ENCODE measurements at places on chromosomes 6 and 20.

- no peak for DNase-seq
These were observed 2.2 kb upstream of the RWDD1 start for GRCh38 chr6:116568821-116569755.

DNA sequence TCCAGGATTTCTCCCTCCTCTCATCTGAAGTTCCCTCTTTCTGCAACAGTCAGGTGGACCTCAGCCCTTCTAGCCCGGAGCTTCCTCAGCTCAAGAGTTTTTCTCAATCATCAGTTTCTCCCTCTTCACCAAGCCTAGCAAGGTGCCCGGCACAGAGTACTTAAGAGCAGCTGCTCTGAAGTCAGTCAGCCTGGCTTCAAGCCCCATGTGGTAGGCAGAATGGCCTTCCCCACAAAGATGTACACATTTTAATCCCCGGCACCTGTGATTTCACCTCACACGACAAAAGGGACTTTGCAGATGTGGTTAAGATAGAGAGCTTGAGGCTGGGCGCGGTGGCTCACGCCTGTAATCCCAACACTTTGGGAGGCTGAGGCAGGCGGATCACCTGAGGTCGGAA lies 15.1 kb upstream of the RBPJL start:
- DNase-seq: no peak

DNA sequence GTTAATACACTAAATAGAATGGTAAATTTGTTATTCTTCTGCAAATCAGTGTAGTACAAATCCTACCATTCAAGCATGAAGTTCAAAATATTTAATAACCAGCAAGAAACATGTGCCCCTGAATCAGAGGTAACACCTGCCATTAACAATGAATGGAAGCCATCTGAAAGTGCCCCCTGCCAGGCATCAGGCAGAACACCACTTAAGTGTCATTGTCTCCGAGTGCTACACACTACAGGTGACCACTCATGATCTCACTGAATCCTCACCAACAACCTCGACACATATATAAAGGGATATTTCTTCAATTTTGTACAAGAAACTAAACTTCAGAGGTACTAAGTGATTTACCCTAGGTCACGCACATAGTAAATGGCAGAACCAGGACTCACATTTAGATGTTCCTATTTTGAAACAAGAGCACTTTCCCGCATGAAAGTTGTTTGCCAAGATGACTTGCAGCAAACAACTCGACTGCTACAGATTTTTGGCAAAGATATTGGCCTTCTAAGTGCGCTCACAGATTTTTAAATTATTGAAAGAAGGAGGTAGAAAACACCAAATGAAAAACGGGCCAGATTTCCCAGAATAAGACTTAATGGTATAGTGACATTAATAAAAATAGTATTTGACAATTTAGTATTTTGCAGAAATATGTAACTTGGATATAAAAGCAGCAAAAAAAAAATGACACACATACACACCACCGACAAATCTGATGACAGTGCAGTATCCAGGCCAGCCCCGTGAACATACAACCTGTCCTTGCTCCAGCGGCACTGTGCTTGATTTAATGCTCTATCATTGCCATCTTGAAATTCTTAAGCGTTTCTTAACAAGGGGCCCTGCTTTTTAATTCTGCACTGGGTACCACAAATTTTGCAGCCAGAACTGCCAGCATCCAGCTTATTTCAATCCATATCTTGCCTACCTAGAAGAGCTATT lies 274.5 kb downstream of the ALDH8A1 start:
- DNase-seq: no peak

- no peak for DNase-seq
These were observed 23.8 kb downstream of the MYT1 start for GRCh38 chr20:64188091-64188490.

- no peak for DNase-seq
These were observed 293.0 kb downstream of the RNGTT start for GRCh38 chr6:88670369-88670768.

DNA sequence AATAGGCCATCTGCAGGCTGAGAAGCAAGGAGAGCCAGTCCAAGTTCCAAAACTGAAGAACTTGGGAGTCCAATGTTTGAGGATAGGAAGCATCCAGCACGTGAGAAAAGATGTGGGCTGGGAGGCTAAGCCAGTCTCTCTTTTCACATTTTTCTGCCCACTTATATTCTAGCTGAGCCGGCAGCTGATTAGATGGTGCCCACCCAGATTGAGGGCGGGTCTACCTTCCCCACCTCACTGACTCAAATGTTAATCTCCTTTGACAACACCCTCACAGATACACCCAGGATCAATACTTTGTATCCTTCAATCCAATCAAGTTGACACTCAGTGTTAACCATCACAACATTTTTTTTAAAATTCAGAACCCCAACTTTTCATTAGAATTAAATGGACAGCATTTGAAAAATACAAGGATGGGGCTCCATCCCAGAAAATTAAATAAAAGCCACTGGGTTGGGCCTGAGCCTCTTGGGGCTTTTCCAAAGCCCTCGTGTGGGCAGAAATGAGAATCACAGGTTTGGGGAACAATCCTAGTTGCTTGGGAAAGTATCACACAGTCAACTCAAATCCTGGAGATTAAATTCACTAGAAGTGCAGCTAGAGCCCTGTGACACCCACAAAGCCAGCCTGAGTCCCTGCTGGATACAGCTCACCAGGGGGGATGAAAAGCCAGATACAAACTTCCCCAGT lies 2.2 kb downstream of the CLDN20 start:
- DNase-seq: no peak

GRCh38 chr6:47134476-47135189 lies 92.5 kb upstream of the ADGRF1 start:
- no peak for DNase-seq

- no peak for DNase-seq
These were observed 736 bp downstream of the FAM217B start for GRCh38 chr20:59940956-59941294.

GRCh38 chr6:87375315-87375714 lies 30.7 kb downstream of the C6orf163 start:
- no peak for DNase-seq

DNA sequence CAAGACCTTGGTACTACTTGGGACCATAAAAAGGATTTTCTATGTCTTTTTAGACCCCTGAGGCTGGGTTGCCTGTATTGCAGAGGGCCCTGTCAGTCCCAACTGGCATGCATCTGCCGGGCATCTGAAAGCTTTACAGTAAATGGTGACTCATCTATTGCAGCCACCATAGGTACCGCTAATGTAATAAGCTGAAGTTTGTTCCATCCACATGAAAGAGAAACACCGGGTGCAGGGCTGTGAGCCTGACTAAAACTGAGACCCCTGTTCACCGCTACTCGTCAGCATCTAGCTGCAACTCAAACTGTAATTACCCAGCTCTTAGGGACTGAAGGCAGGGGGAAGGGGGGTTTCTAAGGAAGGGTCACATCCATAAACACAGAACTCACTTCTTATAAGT lies 49.5 kb downstream of the TRERF1 start:
- DNase-seq: peak; percentile 70

GRCh38 chr6:52098721-52099120 lies 11.3 kb upstream of the PKHD1 start:
- no peak for DNase-seq

GRCh38 chr6:132199343-132199742 lies 201.9 kb downstream of the MOXD1 start:
- no peak for DNase-seq
